Activated CD8-positive, alpha-beta memory T cell treated with anti-CD3 and anti-CD28 coated beads for 4 hours (primary cell): ENCODE measurements at places on chromosomes 12 and 14.
A peak's percentile ranks its signal among the peaks of the same experiment; 100 is the strongest.

DNA sequence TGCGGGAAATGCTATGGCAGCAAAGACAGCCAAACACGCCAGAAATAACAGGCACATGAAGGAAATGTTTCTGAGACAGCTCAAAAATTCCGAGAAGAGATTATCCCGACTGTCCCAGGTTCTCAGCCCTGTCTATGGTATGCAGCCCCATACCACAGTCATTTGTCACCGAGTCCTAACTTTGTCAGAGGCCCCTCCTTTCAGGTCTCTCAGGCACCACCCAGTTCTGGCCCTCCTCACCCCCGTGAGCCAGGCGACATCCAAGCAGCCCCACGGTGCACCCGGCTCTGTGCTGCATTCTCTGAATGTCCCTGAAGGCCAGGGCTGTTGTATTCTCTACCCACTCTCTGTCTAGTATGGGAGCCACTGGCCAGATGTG is 24.0 kb downstream of the SSH1 start:
- DNase-seq = no peak

GRCh38 chr12:25126746-25127145 is 68.2 kb downstream of the DNAI7 start:
- no peak for DNase-seq

GRCh38 chr12:89783359-89784060 is 74.9 kb upstream of the ATP2B1 start:
- no peak for DNase-seq

DNA sequence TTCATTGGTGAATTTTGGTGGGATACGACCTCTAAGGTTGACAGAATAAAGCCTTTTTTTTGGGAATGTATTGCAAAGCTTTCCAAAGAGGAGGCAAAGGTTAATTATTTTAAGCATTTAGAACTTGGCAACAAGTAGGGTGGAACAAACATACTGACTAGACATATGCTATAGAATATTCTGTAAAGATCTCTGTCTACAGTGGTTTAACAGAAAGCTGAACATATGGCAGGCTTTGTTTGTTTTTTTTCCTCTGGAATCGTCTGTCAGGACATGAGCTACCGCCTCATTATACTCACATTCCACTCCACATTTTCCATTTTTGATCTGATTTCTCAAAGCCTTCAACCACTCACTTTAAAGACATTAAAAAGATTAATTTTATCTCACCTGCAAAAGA is 153.4 kb upstream of the PELI2 start:
- no peak for DNase-seq

DNA sequence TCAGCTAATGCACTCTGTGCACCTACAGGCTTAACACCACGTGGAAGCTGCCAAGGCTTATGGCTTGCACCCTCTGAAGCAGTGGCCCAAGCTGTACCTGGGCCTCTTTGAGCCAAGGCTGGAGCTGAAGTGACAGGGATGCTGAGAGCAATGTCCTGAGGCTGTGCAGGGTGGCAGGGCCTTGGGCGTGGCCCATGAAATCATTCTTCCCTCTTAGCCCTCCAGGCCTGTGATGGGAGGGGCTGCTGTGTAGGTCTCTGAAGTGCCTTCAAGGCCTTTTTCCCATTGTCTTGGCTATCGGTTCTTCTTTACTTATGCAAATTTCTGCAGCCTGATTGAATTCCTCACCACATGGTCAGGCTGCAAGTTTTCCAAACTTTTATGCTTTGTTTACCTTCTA is 47.4 kb upstream of the TMTC1 start:
- no peak for DNase-seq

DNA sequence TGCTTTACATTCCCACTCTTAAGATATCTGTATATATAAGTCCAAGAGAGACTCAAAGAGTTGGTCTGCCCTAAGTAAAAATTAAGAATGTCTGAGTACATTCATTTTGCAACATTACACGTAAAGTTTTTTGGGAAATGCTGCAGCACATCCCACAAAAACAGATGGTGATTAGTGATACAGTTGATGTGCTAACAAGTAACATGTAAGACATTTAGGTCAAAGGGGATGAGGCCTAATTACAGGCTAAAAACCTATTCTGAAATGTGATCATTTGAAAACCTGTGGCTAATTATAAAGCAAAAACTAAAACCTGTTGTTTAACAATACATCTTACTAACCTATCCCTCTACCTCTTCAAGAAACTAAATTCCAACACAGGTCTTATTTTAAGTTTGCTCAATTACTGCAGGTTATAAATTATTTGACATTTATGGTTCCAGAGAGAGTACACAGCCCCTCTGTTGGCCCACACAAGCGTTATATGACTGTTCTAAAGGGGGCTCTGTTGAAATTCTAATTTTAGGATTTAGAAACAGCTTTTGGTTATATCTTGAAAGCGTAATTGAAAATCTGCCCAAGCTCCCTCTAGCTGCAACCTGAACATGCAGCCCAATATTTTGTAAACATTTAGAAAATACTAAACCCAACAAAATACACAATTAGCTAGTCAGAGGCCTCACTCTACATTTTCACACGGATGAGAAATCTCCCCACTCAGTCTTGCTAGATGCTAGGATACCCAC is 42.9 kb downstream of the BRAP start:
- no peak for DNase-seq

DNA sequence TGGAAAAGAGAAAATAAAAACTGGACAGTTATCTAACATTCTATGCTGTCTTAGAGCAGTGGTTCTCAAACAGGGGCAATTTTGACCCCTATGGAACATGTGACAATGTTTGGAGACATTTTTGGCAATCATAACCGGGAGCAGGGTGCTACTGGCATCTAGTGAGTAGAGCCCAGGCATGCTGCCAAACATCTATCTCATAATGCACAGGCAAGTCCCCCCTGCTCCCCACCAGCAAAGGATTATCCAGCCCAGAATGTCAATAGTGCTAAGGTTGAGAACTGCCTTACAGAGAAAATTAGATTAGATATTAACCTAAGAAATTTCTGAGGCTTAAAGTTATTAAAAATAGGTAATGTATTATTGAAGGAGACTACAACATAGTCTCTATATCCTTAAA is 22.9 kb upstream of the CATSPERB start:
- DNase-seq = no peak

DNA sequence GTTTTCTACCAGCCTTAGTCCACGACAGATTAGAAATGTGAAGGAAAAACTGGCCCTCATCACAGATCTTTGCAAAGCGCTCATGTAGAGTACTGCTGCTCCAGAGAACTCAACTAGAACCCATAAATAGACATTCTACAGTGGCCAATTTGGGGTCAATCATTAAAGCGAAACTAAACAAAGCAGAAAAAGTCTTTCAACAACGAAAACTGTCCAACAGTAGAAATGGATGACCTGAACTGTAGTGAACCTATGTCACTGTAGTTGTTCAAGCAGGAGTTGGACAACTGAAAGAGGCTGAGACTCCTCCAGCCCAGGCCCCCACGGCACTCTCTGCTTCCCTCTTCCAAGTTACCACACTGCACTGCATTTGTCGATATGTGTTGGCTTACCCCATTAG is 472.6 kb downstream of the BCAT1 start:
- DNase-seq = no peak

DNA sequence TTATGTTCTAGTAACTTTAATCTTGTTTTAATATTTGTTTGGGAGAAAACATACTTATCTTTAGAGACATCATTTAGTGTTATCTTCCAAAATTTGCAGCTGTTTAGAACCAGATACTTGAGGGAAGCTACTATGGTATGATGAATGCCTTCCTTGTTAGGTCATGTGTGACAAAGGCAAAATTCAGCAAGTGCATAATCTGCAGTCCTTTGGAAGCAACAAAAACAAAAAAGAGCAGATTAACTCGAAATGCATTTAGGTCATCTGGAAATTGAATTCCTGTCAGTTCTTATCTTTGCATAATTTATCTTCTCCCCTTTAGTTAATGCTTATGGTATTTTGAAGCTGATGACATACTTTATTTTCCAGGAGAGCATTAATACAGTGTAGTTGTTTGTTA is 3.5 kb downstream of the FBXO34 start:
- no peak for DNase-seq

DNA sequence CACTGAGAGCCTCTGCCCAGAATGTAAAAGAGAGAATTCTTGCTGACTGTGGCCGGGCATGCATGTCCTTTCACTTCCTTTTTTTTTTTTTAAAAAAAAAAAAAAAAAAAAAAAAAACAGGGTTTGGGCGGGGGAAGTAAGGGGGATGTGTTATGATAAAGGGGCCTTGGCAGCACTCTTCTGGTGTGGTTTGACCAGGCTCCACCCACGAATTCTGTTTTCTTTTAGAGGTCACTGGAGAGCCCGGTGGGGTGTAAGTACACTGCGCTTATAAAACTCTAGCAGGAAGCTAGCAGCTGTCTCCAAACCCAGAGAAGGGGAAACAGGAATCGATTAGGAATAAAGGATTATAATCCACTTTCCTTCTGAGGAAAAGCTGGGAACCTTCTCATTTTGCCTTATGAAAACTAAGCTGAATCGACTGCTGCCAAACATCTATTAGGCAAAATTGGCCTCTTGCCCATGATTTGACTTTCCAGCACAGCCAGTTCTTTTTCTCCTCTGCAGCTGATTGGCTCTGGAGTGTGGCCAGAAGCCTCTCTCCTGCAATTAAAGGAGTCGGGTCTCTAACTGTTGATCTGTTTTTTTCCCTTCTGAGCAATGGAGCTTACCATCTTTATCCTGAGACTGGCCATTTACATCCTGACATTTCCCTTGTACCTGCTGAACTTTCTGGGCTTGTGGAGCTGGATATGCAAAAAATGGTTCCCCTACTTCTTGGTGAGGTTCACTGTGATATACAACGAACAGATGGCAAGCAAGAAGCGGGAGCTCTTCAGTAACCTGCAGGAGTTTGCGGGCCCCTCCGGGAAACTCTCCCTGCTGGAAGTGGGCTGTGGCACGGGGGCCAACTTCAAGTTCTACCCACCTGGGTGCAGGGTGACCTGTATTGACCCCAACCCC is 27.7 kb upstream of the HIGD1C start:
- DNase-seq = peak; percentile 5

GRCh38 chr14:97960436-97960835 is 1163.3 kb downstream of the VRK1 start:
- DNase-seq = no peak

DNA sequence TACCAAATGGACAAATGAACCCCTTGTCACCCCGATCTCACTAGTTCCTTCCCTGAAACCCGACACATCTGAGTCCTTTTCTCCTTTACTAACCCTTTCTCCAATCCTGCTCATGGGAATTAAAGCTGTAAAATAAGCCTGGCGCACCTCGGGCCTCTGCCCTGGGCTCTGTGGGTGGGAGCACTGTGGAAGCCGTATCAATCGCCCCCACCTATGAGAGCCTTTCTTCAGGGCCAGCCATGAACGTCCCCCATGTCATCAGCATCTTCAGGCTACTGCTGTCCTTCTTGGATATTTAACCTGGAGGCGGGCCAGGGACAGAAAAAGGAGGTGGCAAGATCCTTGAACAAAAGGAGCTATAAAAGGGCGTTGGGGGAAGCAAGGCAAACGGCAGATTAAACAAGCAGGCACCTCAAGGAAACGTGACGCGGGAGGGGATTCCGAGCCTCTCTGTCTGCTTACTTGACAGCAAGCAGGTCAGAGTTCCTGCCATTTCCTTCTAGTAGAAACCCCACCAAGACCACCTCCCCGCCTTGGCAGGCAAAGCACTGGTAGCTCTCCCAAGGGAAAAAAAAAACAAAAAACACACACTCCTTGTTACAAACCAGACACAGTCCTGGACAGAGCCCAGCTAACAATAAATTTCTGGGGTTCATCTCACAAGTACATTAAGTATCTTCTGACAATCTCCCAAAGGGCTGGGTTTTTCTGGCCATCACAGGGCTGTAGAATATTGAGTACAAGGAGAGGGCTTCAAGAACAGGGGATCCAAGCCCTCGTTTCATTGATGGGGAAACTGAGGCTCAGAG is 62.9 kb downstream of the DPF3 start:
- DNase-seq = no peak

DNA sequence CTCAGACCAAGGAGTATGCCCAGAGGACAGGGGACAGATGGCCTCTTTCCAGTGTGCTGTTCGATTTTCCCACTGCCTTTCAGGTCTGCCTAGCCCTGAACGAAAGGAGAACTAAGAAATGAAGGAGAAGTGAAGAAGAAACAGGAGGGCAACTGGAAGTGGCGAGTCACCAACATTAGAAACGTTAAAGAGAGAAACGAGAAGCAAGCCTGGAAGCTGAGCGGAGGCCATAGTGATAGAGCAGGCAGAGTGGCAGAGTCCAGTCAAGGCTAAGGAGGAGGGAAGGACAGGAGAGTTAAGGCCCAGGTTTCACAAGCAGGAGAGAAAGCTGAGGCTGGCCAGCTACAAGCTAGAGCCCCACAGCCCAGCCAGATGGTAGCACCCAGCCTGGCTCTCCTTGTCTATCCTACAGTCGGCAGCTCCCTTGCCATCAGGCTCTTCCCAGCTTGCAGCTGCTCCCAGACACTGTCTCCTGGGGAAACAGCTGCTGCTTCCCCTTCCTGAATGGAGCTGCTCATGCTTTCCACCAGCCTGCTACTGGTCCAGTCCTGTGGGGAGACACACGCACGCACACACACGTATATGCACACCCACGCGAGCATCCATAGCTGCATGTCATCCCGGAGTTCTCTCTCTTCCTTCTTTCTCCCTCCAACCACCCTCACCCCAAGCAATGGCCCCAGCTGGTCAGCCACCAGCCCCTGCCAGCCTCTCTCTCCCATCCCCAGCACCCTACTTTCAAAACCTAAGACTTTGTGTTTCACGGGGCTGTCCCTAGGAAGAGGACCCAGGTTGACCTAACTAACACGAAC is 139.7 kb upstream of the CCND2 start:
- DNase-seq = no peak

- DNase-seq = no peak
Measured at GRCh38 chr14:65344011-65344410, 68.5 kb upstream of the FUT8 start.

- no peak for DNase-seq
Measured at GRCh38 chr12:123363740-123364531, 711 bp downstream of the SBNO1 start.

GRCh38 chr12:126362493-126362892 is 1297.3 kb downstream of the AACS start:
- no peak for DNase-seq

DNA sequence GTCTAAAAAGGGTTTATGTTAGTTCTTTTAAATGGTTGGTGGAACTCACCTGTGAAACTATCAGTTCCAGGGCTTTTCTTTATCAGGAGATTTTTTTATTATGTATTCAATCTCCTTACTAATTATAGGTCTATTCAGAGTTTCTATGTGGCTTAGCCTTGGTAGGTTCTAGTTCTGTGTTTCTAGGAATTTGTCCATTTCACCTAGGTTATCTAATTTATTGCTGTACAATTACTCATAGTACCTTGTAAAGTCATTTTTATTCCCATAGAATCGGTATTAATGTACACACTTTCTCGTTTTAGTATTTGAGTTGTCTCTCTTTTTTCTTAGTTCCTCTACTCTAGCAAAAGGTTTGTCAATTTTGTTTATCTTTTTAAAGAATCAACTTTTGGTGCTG is 59.0 kb downstream of the BORCS5 start:
- no peak for DNase-seq

- no peak for DNase-seq
Measured at GRCh38 chr12:123164710-123165261, 13.9 kb upstream of the PITPNM2 start.

- no peak for DNase-seq
Measured at GRCh38 chr12:107352347-107353081, 259.2 kb upstream of the CRY1 start.

GRCh38 chr14:100587086-100587762 is at the start of gene BEGAIN:
Gene BEGAIN (minus strand): TSS chr14:100587417. CDS start chr14:100587290, 127 bp downstream.
- no peak for DNase-seq

GRCh38 chr12:21691515-21691914 is 33.9 kb upstream of the LDHB start:
- no peak for DNase-seq

GRCh38 chr12:13347241-13348043 is 150.9 kb downstream of the EMP1 start:
- DNase-seq = no peak
